ENCODE measurements at places on chromosomes 4 and X. TPM values are rescaled to one million over a fixed set of nuclear protein-coding genes. Genes with fewer than 3 reads are reported as not detected.

DNA sequence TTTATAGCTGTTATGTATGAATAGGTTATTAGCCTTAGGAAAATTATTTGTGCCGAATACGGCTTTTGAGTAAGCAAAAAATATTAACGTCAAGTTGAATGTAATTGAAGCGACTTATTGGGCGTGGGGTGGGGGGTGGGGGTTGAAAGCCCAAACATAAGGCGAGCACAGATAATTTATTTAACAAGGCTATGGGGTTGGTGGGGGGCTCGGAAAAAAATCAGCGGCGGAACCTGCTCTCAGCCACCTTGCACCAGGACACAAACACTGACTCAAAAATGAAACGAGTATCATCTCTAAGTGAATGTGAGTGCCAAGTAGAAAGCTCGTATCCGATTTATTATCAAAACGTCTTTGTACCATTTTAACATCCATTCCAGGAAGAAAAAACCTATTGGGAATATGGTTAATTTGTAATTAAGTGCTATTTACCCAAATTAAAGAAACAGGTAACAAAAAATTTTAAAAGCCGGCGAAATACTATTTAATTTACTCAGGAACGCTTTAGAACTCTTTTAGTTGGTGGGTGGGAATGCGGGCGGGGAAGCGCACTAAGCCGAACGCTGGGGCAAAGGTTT, 902 bp upstream of the LARP1B start:
- DNase-seq: no peak

The NUDT10 gene
- total RNA-seq: 35.5 TPM

The SHROOM2 gene
- 15.8 TPM for total RNA-seq

The CXorf65 gene
- not detected for total RNA-seq
